NCI-H1417 treated with DMSO at 0.1 percent for 48 hours (cell line): ENCODE measurements at places on chromosomes 5 and 9.

DNA sequence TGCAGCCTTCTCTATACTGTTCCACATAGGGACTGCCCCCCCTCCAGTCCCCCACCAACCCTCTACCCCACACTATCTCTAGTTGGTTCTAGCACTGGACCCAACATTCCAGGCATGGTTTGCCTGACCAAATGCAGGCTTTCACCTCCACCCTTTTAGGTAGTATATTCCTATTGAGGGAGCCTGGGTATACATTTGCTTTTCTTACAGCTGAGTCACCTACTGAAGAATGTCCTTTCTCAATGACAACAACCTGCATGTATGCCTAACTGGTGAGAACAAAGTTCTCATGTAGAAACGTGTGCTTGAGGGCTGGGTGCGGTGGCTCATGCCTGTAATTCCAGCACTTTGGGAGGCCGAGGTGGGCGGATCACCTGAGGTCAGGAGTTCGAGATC, 8.2 kb downstream of the TNIP1 start:
- no peak for DNase-seq

- DNase-seq, result no peak
Observed at GRCh38 chr9:119951090-119951489, 581.9 kb upstream of the BRINP1 start.

DNA sequence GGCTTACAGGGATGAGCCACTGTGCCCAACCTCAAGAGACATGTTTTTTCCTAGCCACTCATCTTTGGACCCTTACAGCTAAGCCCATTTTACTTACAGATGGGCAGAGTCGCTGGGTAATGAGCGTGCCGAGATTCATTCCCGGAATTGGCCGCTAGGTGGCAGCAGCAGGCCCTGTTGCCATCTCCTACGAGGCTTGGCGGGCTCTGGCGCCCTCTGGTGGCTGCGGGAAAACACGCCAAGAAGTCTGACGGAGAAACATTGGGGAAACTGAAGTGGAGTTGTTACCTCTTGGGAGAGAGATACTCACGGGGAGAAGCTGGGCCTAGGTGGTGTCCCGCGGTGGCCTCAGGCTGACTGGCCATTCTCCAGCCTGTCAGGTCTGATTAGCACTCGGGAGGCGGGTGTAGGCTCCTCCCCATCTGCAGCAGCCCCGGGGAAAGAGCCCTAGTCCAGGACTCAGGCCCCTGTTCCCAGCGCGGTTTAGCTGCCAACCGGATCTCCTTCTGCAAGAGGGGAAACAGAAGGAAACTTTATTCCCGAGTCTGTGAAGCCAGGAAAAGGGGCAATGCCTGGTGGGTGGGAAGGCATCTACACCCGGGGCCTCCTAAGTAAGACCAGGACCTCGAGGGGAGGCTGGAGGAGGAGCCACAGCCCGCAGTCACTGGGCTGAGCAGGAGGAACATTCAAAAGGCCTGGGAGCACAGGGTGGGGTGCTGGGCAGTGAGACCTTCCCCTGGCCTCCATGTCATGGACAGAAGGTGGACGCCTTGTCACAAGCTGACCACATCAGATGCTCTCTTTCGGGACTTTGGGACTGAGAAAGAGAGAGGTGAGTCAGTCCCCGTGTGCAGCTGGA, 9.7 kb downstream of the PTGES2 start:
- DNase-seq, result peak; percentile 66

DNA sequence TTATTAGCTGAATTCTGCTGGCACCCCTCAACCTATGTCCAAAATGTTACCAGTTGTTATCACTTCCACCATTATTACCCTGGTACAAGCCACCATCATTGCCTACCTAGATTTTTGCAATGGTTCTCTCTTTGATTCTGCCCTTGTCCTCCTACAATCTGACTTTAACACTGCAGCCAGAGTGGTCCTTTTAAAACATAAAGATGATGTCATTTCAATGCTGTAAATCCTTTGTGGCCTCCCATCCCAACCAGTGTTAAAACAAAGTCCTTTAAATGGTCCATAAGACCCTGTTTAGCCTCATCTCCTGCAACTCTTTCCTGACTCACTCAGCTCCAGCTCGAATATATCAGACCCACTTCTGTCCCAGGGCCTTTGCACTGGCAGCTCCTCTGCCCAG, 54.9 kb upstream of the FSTL4 start:
- DNase-seq, result no peak

DNA sequence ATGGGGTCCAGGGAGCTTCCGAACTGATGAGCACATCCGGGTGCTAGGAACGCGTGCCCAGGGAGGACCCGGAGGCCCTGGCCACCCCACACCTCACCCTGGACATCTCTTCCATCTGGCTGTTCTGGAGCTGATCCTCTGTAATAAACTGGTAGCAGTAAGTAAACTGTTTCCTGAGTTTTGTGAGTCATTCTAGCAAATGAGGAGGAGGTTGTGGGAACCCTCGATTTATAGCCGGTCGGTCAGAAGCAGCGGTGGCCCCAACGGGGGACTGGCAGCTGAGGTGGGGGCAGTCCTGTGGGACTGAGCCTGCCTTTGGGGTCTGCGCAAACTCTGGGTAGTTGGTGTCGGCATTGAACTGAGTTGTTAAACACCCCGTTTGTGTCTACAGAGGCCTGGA, 15.4 kb upstream of the UBAC1 start:
- DNase-seq, result no peak

- no peak for DNase-seq
Observed at GRCh38 chr5:45532826-45533624, 163.2 kb downstream of the HCN1 start.

DNA sequence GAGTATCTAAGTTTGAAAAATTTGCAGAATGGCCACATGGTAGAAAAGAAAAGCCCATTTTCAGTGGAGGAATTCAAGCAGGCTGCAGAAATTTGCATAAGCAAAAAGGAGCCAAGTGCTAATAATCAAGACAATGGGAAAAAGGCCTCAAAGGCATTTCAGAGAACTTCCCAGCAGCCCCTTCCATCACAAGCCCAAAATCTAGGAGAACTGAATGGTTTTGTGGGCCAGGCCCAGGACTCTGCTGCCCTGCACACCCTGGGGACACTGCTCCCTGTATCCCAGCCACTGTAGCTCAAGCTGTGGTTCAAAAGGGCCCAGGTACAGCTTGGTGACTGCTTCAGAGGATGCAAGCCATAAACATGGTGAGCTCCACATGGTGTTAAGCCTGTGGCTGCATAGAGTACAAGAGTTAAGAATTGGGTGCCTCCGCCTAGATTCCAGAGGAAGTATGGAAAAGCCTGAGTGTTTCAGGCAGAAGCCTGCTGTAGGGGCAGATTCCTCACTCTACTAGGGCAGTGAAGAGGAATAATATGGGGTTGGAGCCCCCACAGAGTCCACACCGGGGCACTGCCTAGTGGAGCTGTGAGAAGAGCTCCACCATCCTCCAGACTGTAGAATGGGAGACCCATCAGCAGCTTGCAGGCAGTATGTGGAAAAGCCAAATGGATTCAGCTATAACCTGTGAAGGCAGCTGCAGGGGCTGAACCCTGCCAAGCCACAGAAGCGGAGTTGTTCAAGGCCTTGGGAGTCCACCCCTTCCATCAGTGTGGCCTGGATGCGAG, 720.7 kb upstream of the CTNND2 start:
- DNase-seq, result no peak

DNA sequence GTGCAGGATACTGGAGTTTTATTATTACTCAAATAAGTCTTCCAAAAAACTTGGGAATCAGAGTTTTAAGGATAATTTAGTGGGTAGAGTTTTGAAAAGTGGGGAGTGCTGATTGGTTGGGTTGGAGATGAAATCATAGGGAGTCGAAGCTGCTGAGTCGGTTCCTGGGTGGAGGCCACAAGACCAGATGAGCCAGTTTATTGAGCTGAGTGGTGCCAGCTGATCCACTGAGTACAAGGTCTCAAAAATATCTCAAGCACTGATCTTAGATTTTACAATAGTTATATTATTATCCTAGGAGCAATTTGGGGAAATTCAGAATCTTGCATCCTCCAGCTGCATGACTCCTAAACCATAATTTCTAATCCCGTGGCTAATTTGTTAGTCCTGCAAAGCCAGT, 804.9 kb upstream of the SEMA6A start:
- DNase-seq, result no peak

GRCh38 chr5:155103146-155103545, 89.6 kb downstream of the KIF4B start:
- DNase-seq, result no peak

GRCh38 chr9:87587356-87587745, 89.7 kb downstream of the DAPK1 start:
- DNase-seq, result no peak

DNA sequence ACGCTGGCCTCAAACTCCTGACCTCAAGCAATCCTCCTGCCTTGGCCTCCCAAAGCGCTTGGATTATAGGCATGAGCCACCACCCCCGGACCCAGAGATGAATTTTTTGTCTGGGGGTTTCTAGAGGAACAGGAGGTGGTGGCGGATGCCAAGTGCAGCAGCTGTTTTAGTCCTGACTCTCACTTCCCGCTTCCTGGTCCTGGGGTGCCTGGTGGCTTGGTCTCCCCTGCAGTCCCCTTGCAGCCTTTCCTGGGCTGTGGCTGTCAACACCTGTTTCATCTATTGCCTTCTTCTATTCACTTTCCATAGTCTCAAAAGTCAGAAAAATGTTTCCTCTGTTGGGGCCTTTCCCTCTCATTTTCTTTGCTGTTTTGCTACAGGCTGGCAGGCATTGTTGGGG, 6.5 kb upstream of the NHP2 start:
- DNase-seq, result no peak

DNA sequence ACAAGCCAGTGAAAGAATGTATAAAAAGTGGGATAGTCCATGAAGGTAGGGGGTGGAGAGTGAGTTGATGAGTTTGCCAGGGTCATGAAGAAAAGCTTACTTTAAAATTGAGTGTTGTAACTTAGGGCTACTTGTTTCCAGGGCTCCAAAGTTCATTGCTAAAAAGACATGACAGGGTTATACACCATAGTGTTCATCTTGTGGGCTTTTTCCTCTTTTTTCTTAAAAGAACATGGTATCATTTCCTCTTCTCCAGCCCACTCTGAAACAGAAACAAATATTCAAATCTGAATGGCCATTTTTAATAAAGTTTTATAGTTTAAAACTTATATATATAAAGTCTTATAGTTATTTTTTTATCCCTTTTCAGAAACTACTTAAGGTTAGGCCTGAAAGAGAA, 115.7 kb upstream of the SMC2 start:
- no peak for DNase-seq

- DNase-seq, result no peak
Observed at GRCh38 chr9:34630402-34631154, 1.7 kb upstream of the ARID3C start.

DNA sequence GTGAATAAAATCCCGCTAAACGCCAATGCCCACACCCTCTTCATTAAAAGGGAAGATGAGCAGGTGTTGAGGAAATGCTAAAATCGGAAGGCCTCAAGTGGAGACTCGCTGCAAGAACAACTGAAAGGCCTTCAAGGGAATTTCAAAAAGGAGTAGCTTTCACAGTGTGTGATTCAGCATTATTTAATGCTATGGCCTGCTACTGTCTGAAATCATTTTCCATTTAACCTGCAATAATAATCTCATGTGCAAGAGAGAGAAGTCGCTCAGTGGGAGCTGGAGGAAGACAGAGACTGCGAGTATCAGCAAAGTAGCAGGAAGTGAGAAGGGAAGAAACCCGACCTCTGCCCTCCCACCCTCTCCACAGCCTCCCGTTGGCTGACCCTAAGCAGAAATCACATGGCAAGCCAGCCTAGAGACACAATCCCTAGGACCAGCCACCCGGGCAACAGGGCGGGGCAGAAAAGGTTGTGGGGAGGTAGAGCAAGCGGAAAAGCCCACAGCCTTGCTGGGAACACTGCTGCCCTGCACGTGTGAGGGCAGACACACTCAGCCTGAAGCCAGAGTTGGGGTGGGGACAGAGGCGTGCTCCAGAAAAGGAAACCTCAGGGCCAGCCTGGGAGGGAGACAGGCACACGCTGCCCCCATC, 39.9 kb upstream of the CTSL start:
- DNase-seq, result no peak

DNA sequence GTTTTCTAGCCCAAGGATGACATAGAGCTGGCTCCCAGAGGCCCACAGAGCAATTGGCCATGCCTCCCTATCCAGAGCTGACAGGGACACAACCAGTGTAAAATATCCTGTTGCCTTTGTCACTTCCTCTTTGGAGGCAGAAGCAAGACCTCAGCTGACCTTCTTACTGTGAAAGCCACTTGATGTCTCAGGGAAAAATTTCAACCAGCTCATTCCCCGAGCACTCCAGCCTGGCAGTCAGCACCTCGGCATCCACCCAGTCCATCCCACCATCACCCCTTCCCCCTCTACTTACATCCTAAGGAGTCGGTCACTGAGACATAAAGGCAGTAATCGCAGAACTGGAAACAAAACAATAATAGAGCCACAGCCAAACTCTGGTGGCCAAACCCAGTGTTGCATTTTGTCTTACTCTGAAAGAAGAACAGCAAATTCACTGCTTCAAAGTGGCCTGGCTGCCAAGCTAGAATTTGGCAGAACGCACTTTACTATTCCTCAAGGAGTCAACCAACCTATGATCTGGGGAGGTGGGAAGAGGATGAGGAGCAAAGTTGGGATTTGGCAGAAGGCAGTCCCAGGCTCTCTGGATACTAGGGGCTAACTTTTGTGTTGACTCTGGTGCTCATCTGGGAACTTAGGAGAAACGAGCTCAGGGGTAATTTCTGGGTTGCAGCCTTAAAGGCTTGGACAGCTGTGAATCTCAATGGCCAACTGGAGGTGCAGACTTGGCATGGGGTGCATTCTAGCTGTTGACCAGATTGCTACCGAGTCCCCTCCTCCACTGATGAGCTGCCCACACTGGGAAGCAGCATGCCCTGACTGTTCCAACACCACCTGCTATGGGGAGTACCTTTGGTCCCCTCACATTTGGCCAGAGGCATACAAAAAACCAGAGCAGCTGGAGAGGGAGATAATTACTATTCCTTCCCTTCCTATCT, 13.6 kb downstream of the NIPAL4 start:
- no peak for DNase-seq

DNA sequence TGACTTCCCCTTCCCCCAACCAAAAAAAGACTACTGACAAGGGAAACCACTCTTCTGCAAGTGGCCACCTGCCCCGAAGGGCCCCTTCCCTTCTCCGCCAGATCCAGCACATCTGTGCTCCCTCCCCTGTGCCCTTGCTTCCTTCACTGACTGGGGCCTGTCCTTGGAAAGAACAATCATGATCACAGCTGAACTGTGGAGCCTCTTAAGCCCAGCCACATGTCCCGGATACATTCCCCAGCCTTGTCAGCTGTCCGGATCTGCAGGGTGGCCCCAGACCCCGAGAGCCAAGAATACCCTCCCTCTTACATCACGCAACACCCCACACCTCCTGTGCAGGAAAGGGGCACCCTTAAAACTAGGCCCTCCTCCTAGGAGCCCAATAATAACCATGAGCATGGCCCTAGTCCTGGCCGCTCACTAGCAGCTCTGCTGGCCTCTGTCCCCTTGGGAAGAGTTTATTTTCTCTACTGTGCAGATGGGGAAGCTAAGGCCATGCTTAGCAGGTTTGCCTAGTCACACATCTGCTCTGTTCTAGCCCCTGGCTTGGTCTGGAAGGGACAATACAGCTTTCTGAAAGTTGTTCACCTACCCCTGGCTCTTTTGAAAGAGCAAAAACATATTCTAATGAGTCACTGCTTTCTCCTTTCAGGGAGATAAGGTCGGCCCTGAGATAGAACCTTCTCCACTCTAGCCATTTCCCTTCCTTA, 3.8 kb downstream of the SPRY4 start:
- DNase-seq, result no peak

GRCh38 chr5:153276151-153276550, 214.3 kb upstream of the GRIA1 start:
- no peak for DNase-seq
